ENCODE measurements at places on chromosomes 16 and 17.
A peak's percentile ranks its signal among the peaks of the same experiment; 100 is the strongest.

DNA sequence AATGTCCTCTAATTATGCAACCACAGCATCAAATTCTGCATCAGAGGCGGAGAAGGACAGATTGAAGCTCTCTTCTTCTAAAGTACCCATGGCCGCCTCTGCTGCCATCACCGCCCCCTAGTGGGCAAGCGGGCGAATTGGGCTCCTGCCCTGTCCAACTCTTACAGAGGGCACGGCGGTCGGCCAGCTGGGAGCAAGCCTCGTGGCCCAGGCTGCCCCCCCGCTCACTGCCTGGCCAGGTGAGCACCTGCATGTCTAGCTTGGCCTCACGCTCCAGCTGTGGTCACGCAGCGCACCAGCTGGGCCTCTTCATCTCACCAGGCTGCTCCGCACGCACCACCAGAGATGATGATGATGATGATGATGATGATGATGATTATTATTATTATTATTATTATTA is 146.1 kb upstream of the TOM1L1 start:
- peaks cover 2% of the 10 kb centered on the region for H3K4me1 ChIP-seq
- no peak overlapping the region for H3K4me3 ChIP-seq
- H3K27ac ChIP-seq = no peak overlapping the region
- peak; percentile 48 for DNase-seq

DNA sequence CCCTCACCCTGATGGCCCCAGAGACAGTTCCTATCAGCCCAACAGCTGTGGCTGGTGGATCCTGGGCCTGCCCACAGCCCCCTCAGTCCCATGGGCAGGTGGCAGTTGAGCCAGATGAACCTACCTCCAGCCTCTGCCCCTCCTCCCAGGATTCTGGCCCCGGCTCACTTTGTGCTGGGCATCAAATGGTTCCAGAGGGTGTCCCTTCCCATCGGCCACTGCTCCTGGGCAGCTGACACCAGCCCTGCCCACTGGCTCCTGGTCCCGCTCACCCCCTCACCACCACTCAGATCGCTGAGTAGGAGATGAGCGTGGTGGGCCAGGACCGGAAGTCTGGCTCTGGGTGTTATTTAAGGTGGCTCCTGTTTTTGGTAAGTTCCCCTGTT is 2.0 kb downstream of the TTYH2 start:
- H3K4me1 ChIP-seq = peaks cover 33% of the 10 kb centered on the region
- peaks cover 2% of the 10 kb centered on the region for H3K36me3 ChIP-seq
- peaks cover 37% of the 10 kb centered on the region for H3K27me3 ChIP-seq
- no peak overlapping the region for H3K27ac ChIP-seq
- DNase-seq = no peak

- H3K27ac ChIP-seq = peak overlapping the region; percentile 87
Measured at GRCh38 chr16:31508706-31509195, 560 bp upstream of the RUSF1 start.

DNA sequence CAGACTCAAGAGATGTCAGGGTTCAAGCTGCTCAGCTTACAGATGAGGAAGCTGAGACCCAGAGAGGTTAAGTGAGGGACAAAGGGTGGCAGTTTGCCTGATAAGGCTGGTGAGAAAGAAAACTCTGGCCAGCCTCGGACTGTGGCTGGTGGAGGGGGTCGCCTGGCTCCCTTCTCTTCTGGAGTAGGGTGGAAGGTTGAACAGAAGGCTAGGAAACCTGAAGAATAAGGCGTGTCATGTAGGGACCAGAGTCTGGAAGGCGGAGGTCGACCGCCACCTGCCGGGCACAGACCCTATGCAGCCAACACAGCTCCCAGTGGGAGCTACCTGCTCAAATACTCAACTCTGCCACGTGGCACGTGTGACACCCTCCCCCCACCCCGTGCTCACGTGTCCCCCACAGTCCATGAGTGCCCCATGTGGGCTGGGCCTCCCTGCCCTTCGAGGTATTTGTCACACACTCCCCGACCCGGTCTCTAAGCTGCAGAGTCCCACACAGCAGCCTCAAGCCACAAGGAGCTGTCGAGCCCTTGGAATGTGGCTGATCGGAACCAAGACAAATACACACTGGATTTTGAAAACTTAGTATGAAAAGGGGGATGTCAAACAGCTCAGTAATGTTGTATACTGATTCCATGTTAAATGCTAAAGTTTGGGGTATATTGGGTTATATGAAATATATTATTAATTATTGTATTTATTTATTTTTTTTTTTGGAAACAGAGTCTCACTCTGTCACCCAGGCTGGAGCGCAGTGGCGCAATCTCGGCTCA is 11.8 kb downstream of the HID1 start:
- peak; percentile 82 for DNase-seq
- peaks cover 16% of the 10 kb centered on the region for H3K27me3 ChIP-seq
- H3K4me1 ChIP-seq = peaks cover 8% of the 10 kb centered on the region

DNA sequence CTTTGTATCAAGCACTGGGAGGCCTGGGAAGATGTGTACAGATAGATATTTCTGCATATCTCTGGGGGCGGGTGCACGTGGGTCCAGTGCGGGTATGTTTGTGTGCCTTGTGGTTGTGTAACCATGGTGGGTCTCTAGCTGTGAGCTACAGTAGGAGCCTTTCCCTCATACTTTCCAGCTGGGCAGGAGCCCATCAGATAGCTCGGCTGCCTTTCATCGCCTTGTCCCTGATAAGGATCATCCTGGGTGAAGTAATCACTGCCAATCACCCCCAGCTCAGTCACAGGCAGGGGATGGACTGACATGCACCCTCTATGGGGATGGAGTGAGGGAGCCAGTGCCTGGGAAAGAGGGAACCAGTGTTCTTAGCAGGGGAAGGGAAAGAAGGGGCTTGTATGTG is 3.2 kb upstream of the SCRN2 start:
- no peak overlapping the region for H3K27ac ChIP-seq
- H3K4me3 ChIP-seq = no peak overlapping the region
- H3K27me3 ChIP-seq = peaks cover 52% of the 10 kb centered on the region
- no peaks in the 10 kb centered on the region for H3K36me3 ChIP-seq

DNA sequence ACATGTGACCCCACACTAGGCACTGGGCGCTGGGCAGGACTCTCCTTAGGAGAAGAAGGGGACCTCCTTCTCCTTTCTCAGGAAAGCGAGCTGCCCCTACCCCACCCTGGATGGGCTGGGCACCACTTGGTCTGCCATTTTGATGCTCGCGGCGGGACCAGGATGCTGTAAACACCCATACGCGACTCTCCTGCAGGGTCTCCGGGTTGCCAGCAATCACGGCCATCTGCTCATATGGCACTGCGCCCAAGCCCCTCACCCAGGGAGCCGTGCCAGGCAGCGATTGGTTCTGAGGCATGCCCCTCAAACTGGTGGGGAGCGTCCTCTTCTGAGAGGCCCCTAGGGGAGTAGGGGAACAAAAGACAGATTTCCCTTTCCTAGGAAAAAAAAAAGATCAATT is 99.0 kb downstream of the C16orf78 start:
- no peaks in the 10 kb centered on the region for H3K4me1 ChIP-seq
- H3K27me3 ChIP-seq = no peaks in the 10 kb centered on the region
- no peak overlapping the region for H3K4me3 ChIP-seq
- no peak for DNase-seq
- H3K36me3 ChIP-seq = no peaks in the 10 kb centered on the region
- no peak overlapping the region for H3K27ac ChIP-seq

- H3K27me3 ChIP-seq = peaks cover 11% of the 10 kb centered on the region
- no peak for DNase-seq
- no peaks in the 10 kb centered on the region for H3K36me3 ChIP-seq
- no peak overlapping the region for H3K27ac ChIP-seq
- H3K4me1 ChIP-seq = no peaks in the 10 kb centered on the region
- H3K4me3 ChIP-seq = no peak overlapping the region
Measured at GRCh38 chr17:74703311-74703710, 9.4 kb downstream of the CD300LF start.
